NCI-H69 (cell line): ENCODE measurements at places on chromosomes 12 and 14.
A peak's percentile ranks its signal among the peaks of the same experiment; 100 is the strongest.

- DNase-seq, result peak; percentile 89
Observed at GRCh38 chr12:52243259-52243855, 10.3 kb downstream of the KRT7 start.

DNA sequence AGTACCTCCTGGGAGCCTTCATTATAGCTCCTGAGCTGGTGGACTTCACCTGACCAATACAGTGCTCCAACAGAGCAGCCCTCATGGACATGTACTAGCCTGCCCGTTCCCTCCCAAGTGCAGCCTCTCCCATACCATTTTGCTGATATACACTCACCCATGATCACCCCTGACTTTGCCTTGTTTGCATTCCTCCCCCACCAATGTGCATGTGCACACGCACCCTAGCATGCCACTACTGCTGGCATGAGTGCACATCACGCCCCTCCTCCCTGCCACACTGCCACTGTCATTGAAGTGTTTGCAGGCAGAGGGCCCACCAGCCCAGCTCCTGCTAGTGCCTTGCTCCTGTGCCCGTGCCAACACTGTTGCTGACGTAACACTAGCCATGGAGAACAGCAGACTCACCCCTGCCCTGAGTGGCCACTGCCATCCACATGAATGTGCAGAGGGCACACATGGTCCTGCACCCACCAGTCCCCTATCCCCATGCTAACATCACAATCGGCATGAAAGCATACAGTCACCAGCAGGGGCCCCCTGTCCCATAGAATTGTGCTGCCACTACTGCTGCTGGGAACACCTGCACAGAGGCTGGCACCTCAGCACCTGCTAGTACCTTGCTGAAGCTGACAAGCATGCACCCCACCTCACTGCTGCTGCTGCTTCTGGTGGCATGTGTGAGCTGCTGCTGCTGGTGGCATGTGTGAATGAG is 110.3 kb downstream of the SINHCAF start:
- DNase-seq, result peak; percentile 97

DNA sequence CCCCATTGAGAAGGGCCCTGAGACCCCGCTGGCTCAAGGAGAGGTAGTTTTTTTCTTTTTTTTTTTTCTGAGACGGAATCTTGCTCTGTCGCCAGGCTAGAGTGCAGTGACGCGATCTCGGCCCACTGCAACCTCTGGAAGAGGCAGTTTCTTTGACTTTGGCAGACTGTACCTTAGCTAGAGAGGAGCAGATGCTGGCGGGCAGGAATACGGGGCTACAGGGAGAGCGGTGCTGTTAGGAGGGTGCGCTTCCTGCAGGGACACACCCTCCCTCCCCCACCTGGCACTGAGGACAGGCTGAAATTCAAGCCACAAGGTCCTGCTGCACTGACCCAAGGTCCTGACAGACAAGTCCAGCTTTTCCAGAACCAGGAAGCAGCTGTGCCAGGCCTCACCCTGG is 32.2 kb upstream of the NUDT14 start:
- DNase-seq, result peak; percentile 72

- no peak for DNase-seq
Observed at GRCh38 chr12:70507442-70507841, 129.8 kb downstream of the PTPRB start.

- DNase-seq, result no peak
Observed at GRCh38 chr14:20757965-20758364, 10.2 kb upstream of the EDDM3B start.
